CD4-positive, alpha-beta memory T cell (primary cell): ENCODE measurements at places on chromosomes 2 and 18. TPM values are rescaled to one million over a fixed set of nuclear protein-coding genes. Genes with fewer than 3 reads are reported as not detected.
A peak's percentile ranks its signal among the peaks of the same experiment; 100 is the strongest.

- no peak overlapping the region for H3K27ac ChIP-seq
- H3K36me3 ChIP-seq, result peaks cover 20% of the 10 kb centered on the region
- no peaks in the 10 kb centered on the region for H3K27me3 ChIP-seq
Measured at GRCh38 chr18:76859474-76860339, 37.4 kb downstream of the ZNF236 start.

Gene FIGN
- not detected for polyA plus RNA-seq

DNA sequence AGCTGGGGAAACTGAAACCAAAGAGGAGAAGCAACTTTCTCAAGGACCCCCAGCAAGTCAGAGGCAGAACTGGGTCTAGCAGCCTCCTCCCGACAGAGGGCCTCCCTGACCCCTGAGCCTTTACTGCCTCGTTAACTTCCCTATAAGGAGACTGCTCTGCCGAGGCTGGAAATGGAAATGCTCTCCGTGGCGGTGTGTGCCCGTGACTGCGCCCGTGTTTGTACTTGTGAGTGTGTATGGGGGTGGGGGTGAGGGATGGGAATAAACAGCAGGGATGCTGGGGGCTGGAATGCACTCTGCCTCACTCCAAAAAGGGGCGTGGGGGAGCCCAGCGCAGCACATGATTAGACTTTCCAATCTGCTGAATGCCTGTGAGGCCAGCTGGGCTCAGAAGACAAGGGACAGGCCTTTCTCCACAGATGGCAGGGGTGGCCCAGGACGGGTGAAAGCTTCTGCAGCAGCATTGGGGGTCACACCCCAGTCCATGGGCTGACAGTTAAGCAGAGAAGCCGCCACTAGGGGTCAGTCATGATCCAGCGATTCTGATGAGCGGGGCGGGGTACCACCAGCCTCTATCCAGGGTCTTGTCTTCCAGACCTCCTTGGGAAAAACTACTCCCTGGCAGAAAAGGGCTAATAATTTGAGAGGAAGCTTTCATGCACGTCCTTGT, 26.8 kb downstream of the MPHOSPH10 start:
- no peak overlapping the region for H3K4me3 ChIP-seq
- DNase-seq, result peak; percentile 44
- no peaks in the 10 kb centered on the region for H3K27me3 ChIP-seq
- H3K27ac ChIP-seq, result no peak overlapping the region

Gene ANKRD53
- not detected for polyA plus RNA-seq

Gene G6PC2
- polyA plus RNA-seq, result not detected

DNA sequence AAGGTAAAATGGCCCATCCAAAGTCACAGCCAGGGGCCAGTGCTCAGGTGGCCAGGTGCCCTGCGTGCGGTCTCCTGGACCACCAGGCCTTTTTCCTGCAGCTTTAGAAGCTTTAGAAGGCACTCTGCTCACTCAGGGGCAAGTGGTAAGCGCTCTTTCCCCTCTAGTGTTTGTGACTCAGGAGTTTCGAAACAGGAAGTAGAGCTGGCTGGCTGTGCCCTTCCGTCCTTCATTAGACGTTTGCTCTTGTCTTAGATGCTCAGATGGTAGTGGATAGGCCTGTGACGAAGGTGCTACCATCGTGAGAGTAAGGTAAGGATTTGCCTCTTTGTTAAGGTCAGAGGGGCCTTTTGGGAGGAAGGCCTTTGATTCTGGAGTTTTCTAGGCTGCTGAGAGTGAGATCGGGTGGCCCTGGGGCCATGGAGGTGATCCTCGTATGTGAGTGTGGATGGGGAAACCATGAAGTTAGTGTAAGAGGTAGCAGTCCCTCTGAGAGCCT, at the start of gene CASP8:
TSS of gene CASP8 (plus strand) at position 235 of the 499 bp plus-strand sequence. CDS start 5,951 bp downstream, outside the sequence.
- peaks cover 79% of the 10 kb centered on the region for H3K4me1 ChIP-seq
- H3K27ac ChIP-seq, result peak within 1 kb of the TSS; percentile 86
- H3K4me3 ChIP-seq, result peak within 1 kb of the TSS; percentile 97
- no peaks in the 10 kb centered on the region for H3K27me3 ChIP-seq
- DNase-seq, result peak; percentile 89

DNA sequence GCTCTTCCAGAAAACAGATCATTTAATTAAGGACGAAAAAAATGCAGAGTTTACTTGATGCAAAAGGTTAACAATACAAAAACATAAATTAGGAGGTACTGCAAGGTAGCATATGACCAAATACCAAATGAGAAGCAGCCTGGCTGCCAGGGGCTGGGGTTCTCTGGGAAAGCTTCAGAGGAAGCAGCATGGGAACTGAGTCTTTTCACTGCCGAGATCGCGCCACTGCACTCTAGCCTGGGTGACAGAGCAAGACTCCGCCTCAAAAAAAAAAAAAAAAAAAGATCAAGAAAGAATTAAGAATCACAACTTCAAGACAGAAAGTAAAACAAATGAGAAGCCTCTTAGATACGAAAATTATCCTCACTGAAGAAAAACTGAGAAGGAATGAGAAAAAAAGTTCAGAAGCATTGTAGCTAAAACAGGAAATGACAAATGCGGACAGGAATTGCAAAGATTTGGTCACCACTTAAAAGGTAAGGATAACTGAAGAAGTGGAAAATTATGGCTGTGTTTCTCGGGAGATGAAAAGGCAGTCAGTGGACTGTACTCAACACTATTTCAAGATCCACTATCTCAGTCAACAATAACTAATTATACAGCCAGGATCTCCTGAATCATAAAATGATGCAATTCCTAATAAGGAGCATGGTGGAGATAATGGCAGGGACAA, 4.3 kb downstream of the SEPTIN10 start:
- H3K27ac ChIP-seq, result no peak overlapping the region
- H3K4me3 ChIP-seq, result no peak overlapping the region
- H3K36me3 ChIP-seq, result no peaks in the 10 kb centered on the region
- H3K4me1 ChIP-seq, result no peaks in the 10 kb centered on the region

DNA sequence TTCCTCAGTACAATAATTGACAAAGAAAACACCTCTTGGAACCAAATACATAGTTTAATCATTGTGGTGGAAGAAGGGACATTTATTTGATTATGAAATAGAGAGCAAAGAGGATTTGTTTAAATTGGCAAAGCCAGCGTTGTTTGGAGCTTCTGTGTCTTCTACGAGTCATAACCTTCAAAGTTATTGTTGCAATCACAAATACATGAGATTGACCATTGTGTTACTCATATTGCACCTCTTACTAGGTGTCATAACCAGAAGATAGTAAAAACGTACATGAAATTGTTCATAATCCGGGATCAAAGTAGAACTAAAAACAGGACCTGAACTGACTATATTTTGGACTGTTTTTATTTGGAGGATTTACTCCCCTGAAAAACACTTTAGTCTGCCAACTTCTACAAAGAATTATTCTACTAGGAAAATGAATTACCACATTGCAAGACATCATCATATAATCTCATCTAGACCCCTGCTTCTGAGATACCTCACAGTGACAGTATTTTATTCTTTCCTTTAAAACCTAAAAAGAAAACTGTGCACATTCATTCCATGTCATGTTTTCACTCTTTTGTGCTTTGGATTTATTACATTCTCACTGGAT, 151.7 kb upstream of the KLF7 start:
- no peak for DNase-seq
- H3K4me3 ChIP-seq, result no peak overlapping the region
- no peaks in the 10 kb centered on the region for H3K4me1 ChIP-seq
- no peaks in the 10 kb centered on the region for H3K36me3 ChIP-seq
- H3K27ac ChIP-seq, result no peak overlapping the region
- H3K27me3 ChIP-seq, result no peaks in the 10 kb centered on the region

DNA sequence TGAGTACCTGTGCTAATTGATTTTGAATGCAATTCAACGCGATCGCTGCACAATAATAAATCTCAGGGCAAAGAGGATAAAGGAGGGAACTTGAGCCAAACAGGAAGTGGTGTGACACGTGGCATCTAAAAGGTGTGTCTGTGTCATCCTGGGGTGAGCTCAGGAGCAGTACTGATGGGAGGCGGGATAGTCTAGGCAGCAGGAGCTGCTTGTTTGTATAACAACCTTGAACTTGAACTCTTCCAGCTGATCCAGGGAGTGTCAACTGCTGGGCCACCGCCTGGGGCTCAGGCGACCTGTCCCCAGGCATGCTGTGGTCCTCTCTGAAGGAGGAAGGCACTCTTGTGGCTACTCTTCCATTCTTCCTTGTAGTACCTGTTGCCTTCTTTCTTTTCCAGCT, 61.2 kb downstream of the BOD1L2 start:
- no peaks in the 10 kb centered on the region for H3K36me3 ChIP-seq
- no peak for DNase-seq
- no peaks in the 10 kb centered on the region for H3K4me1 ChIP-seq
- H3K4me3 ChIP-seq, result no peak overlapping the region
- H3K27ac ChIP-seq, result no peak overlapping the region
- H3K27me3 ChIP-seq, result no peaks in the 10 kb centered on the region

Gene SNORC
- not detected for polyA plus RNA-seq

GRCh38 chr18:8806100-8806797, 100.9 kb downstream of the MTCL1 start:
- no peaks in the 10 kb centered on the region for H3K36me3 ChIP-seq
- peaks cover 12% of the 10 kb centered on the region for H3K4me1 ChIP-seq
- no peak for DNase-seq
- H3K4me3 ChIP-seq, result no peak overlapping the region
- no peak overlapping the region for H3K27ac ChIP-seq
